ENCODE measurements at places on chromosomes 3 and 15.

GRCh38 chr3:113220721-113221120 lies 9.4 kb downstream of the BOC start:
- DNase-seq, result no peak

- DNase-seq, result no peak
These were observed 439.2 kb upstream of the EPHA3 start for GRCh38 chr3:88668180-88668579.

- DNase-seq, result no peak
These were observed 318.7 kb upstream of the C2CD4B start for GRCh38 chr15:62483814-62484213.

GRCh38 chr3:52752045-52752660 lies 18.6 kb downstream of the NEK4 start:
- DNase-seq, result no peak

DNA sequence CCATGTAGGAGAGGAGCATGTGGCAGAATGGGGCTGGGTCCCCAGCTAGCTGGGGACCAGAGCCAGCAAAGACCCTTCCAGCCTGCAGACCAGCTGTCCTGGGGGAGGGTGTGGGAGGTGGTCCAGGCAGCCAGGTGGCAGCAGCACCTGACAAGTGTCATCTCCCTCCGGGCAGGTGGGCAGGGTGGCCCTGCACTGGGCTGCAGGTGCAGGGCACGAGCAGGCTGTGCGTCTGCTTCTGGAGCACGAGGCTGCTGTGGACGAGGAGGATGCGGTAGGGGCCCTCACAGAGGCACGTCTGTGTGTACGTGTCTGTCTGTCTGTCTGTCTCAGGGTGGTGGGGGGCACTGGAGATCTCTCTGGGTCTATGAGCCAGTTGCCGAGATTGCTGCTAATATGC lies 5.5 kb downstream of the ANKDD1A start:
- no peak for DNase-seq
